ENCODE measurements at places on chromosomes 2 and 18. TPM values are rescaled to one million over a fixed set of nuclear protein-coding genes. Genes with fewer than 3 reads are reported as not detected.

DNA sequence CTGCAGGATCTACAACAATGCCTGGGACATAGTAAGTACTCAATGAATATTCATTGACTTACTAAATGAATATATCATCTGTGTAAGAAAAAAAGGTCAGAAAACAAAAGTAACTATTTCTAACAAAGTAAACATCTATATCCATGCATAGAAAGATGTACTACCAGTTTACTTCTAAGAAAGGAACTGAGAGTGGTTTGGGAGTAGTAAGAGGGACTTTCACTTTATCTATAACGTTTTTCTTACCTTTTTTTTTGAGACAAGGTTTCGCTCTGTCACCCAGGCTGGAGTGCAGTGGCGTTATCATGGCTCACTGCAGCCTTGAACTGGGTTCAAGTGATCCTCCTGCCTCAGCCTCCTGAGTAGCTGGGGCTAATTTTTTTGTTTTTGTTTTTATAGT, 25.7 kb downstream of the DHX57 start:
- H3K27me3 ChIP-seq: no peaks in the 10 kb centered on the region
- no peak overlapping the region for H3K27ac ChIP-seq

DNA sequence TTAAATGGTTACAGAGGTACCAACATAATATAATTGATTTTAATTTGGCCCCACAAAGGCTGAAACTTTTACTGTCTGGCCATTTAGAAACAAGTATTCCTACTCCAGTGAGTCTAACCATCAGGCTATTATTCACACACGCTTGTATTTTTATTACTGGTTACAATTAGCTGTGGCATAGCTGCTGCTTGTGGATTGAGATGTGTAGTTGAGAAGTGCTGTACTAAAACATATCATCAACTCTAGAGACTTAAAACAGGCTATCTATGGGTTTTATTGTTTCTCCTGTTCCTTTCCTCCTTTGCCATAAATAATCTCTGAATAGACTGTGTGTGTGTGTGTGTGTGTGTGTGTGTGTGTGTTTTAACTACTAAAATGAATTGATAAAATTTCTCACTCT, 530.2 kb downstream of the CCDC85A start:
- DNase-seq: no peak
- H3K4me1 ChIP-seq: no peaks in the 10 kb centered on the region
- peak overlapping the region; percentile 84 for H3K27ac ChIP-seq
- no peaks in the 10 kb centered on the region for H3K36me3 ChIP-seq
- no peaks in the 10 kb centered on the region for H3K27me3 ChIP-seq

DNA sequence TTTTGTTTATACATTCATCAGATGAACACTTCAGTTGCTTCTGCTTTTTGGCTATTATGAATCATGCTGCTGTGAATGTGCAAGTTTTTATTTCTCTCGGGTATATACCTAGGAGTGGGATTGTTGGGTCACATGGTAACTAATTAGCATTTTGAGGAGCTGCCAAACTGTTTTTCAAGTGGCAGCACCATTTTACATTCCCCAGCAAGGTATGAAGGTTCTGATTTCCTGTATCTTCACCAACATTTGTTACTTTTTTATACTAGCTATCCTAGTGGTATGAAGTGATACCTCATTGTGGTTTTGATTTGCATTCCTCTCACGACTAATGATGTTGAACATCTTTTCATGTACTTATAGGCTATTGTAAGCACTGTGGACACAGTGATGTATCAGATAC, 53.9 kb downstream of the DYNC1I2 start:
- peaks cover 38% of the 10 kb centered on the region for H3K36me3 ChIP-seq
- H3K4me3 ChIP-seq: no peak overlapping the region
- H3K27ac ChIP-seq: no peak overlapping the region
- DNase-seq: peak; percentile 88
- no peaks in the 10 kb centered on the region for H3K27me3 ChIP-seq
- H3K4me1 ChIP-seq: peaks cover 10% of the 10 kb centered on the region

GRCh38 chr2:11377928-11378545, 33.6 kb upstream of the ROCK2 start:
- no peak overlapping the region for H3K27ac ChIP-seq
- DNase-seq: no peak

GRCh38 chr18:36772241-36772723, 56.5 kb downstream of the TPGS2 start:
- H3K4me1 ChIP-seq: peaks cover 4% of the 10 kb centered on the region
- H3K27me3 ChIP-seq: no peaks in the 10 kb centered on the region
- DNase-seq: peak; percentile 49
- no peaks in the 10 kb centered on the region for H3K36me3 ChIP-seq

- no peak overlapping the region for H3K27ac ChIP-seq
- no peaks in the 10 kb centered on the region for H3K36me3 ChIP-seq
- no peaks in the 10 kb centered on the region for H3K4me1 ChIP-seq
- H3K4me3 ChIP-seq: no peak overlapping the region
- H3K27me3 ChIP-seq: no peaks in the 10 kb centered on the region
- no peak for DNase-seq
These were observed 72.4 kb downstream of the ZAP70 start for GRCh38 chr2:97785818-97786217.

Gene FAM98A
- total RNA-seq: 94.1 TPM

Gene ACOXL
- total RNA-seq: 0.12 TPM

Gene CKAP2L
- 2.1 TPM for total RNA-seq

Gene SLC14A1
- total RNA-seq: not detected

All from astrocyte (in vitro differentiated cells and primary cell).